Progenitor cell of endocrine pancreas (in vitro differentiated cells): ENCODE measurements at places on chromosomes 11 and 22. TPM values are rescaled to one million over a fixed set of nuclear protein-coding genes. Genes with fewer than 3 reads are reported as not detected.

DNA sequence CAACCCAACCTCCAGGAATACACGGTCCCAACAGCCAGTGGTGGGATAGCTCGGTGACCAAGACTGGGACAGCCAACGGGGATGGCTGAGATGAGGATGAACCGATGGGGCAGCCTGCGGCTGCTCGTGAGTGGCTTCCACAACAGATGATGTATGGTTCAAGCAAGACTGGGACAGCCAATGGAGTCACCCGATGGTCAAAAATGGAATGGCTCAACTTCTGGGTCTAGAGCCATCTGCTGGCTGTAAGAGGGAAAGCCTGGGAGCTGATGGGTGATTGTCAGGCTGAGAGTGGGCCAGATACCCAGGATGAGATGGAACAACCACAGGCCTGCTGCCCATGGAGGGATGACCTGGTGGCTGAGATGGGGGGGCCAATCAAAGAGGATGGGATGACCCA lies 35.5 kb downstream of the SYT7 start:
- DNase-seq, result no peak

DNA sequence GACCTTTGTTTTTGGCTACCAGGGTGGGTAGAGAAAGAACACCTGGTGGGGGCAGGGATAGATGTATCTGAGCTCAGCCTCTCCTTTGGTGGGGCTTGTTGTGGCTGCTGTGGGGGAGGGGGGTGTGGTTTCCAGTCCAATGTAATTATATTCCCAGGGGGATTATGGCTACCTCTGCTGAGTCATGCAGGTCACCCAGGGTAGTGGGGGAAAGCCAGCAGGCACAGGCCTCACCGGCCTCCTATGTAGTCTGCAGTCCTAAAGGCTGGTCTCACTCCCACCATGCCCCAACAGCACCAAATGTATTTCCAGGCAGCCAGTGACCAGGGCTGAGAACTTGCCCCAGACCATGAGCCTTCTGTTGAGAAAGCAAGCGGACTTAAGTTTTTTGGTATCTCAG lies 119.6 kb downstream of the DYNC2H1 start:
- no peak for DNase-seq

DNA sequence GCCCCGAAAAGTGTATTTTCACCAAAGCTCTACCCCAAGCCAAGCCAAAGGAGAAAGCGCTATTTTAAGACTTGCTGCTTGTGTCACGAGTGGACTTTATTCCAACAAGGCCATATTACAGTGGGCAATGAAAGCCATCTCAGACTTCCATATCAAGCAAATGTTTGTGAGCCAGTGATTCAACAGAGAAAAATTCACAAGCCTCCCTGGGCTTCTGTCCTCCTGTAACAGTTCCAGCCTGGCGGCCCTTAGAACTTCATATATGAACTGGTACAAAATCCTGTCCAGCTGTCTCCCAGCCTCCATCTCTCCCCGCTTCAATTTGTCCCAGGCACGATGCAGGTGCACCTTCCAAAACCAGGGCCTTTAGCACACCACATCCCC lies 11.2 kb downstream of the LARGE1 start:
- no peak for DNase-seq

DNA sequence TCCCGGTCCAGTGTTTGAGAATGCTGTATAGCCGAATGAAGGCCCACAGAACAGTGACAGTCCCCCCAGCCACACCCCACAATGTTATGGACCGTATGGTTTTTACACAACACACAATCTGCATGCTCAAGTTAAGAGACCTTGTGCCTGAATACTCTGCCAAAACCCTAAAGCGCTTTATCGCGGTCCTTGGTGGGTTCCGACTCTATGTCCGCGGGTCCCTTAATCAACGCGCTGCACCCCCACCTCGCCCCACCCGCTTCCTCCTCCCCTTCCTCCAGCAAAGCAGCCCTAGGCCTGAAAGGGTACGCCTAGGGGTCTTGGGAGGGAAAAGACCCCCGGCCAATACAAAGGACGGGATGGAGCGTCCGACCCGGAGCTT lies 442 bp downstream of the COPB1 start:
- DNase-seq, result peak; percentile 11

- no peak for DNase-seq
Observed at GRCh38 chr11:67006029-67006884, 16.7 kb upstream of the SYT12 start.

GRCh38 chr22:35220221-35220620 lies 37.1 kb upstream of the HMGXB4 start:
- no peak for DNase-seq

- DNase-seq, result no peak
Observed at GRCh38 chr22:50498322-50498890, 9.1 kb downstream of the LMF2 start.

DNA sequence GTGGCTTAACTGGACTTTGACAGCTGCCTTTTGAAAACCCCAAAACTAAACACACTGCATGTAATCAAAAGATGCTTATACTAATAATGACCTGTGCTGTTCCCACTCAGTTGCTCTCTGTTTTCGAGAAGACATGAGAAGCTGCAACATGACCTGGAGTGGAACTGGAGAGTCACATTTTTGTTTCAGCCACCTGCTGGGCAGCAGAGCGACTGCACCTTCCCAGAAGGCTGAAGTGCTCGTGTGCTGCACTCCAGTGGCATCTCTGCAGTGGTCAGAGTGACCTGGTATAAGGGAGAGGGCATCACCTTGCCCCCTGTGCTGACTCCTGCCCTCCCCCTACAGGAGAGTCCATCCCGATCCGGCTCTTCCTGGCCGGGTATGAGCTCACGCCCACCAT lies 8.6 kb downstream of the THYN1 start:
- no peak for DNase-seq

GRCh38 chr11:8059571-8060011 lies 21.4 kb upstream of the TUB start:
- no peak for DNase-seq

DNA sequence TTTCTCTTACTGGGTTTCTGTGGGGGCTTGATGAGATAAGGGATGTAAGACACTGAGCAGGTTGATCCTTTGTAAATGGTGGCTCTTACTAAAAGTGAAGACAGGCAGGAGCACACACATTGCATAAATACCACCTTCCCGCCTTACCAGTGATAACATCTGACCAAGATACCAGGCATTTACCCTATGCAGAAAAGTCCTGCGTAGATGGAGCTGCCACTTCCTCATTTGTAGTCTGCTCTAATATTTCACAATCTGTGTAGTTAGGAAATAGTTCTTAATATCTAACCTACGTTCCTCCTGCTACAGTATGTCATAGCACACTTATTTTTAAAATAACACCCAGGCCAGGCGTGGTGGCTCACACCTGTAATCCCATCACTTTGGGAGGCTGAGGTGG lies 23.9 kb upstream of the SWAP70 start:
- DNase-seq, result no peak

DNA sequence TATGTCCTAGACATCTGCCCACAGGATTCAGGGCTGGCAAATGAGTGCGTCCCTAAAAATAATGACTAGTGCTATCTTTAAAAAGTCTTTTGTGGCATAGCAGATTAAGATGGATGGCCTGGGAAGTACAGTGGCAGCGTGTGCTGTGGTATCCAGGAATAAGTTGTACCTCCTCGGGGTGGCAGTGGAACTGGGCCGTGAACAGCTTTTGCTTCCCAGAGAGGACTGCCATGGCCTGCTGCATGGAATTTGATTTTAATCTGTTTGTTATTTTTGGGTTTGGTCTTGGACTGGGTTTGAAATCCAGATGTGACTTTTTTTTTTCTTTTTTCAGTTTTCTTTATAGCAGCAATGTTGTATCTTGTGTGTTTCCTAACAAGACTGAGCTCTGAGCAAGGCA lies 71.3 kb upstream of the PARVG start:
- DNase-seq, result no peak

DNA sequence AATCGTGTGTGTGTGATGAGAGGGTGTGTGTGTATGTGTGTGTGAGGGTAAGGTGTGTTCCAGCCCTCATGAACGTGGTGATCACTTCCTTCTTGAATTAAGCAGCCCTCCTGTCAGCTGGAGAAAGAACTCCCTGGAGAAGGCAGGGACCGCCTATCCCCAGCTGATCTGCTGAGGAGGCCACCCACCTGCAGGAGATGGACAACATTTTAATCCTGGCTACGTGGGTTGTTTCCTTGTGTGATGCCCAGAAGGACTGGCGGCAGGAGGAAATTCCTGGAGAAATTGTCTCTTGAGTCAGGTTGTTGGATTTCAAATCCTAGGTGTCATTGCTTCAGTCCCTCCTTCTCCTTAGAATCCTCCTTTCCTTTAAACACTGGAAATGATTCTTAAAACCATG lies 878.8 kb downstream of the NTM start:
- DNase-seq, result no peak

DNA sequence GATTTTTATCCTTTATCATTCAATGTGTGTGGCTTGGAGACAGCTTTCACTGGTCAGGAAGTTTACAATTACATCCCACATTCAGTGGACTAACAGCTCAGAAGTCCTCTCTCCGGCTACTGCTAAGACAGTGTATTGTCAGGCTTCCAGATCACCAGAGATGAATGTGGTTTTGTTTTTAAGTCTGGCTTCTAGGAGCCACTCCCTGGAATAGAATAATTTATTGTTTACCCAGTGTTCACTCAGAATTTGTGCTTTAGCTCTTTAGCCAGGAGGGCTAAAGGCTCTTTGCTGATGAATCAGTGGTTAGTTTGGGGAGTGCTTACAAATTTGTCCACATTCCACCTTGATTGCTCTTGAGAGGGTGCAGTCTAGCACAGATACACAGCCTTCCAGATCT lies 26.5 kb downstream of the TRIM77 start:
- DNase-seq, result no peak

- no peak for DNase-seq
Observed at GRCh38 chr11:44818110-44818509, 91.3 kb downstream of the TSPAN18 start.

DNA sequence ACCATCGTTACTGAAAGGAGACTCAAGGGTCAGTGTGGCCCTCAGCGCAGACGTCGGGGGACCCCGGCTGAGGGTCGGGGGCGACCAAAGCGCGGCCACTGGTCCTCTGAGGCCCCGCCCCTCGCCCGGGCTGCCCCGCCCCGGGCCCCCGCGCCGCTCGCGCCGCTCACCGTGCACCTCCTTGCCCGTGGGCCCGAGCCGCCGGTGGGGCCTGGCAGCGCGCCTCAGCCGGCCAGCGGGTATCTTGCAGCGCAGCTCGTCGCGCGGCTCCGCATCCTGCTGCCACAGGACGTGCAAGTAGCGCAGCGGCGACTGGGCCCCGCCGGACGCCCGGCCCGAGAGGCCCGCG lies 419 bp downstream of the ANKRD54 start:
- peak; percentile 56 for DNase-seq

DNA sequence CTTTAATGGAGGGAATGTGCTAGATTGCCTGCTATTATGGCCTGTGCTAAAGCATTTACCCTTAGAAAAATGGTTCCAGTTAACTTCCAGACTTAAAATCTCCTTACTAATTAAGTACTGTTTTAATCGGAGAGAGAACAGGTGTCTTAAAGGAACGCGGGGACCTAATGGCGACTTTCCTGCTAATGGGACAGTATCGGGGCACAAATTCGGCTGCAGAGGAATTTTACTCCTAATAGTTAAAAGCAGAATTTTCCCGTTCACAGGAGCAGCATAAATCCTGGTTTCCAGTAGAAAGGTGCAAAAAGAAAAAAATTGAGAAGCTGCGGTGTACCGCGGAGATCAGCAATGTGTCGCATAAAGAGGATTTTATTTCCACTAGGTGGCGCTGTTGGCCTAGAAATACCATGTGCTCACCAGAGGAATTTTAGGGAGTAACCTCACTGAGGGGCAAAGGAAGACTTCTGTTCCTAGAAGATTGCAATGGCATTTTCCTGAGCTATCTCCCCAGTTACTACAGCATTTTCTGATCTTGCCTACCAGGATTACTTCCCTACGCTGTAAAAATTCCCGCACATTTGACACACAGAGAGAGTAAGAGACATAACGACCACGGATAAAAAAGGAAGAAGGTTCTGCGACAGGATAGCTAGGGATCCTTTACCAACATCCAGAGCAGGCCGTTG lies 44.5 kb downstream of the ZNF280B start:
- DNase-seq, result peak; percentile 58

- no peak for DNase-seq
Observed at GRCh38 chr11:24687531-24688147, 190.8 kb downstream of the LUZP2 start.

- no peak for DNase-seq
Observed at GRCh38 chr11:107660066-107660465, 51.8 kb downstream of the SLN start.

DNA sequence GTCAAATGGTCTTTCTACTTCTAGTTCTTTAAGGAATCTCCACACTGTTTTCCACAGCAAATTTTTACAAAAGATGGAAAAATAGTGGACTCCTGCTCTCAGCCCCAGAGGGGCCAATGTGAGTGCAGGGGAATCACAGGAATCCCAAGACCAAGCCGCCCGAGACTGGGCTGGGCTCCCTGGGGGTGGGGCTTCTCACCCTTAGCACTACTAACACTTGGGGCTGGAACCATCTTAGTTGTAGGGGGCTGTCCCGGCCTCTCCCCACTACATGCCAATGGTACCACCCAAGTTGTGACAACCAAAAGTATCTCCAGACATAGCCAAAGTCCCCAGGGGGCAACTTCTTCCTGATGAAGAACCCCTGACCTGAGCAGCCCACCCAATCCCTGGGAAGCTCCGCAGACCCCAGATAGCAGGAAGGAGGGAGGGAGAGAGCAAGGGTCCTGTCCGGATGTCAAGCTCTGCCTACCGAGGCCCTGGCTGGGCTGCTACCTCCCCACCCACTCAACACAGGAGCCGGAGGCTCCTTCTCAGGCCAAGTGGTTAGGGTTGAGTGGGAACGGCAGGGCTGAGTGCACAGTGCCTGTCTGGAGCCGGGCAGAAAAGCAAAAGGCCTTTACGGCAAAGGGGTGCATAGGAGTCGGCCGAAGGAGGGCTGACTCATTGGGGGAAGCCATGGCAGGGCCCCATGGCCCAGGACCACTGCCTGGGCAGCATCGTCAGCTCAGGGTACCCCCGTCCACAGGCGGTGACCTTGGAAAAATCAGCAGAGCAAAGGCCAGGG lies 122.5 kb upstream of the FGF3 start:
- DNase-seq, result no peak

Gene TENM4
- 105 and 117 TPM in 2 replicates for total RNA-seq

Gene TEAD1
- 92.4 and 95.8 TPM in 2 replicates for total RNA-seq

Gene ISX
- 8.9 and 12.7 TPM in 2 replicates for total RNA-seq

Gene CCDC116
- total RNA-seq, result 1.3 and 1.4 TPM in 2 replicates

Gene OR4C16
- total RNA-seq, result not detected in 2 replicates

Gene RIMBP3C
- 1.2 TPM in 1 of 2 replicates, not detected in the other for total RNA-seq
